ENCODE measurements at places on chromosomes 5 and 9.

GRCh38 chr5:129447968-129448367 is 12.1 kb upstream of the ADAMTS19 start:
- no peak for DNase-seq

GRCh38 chr9:121082075-121082474 is 7.3 kb downstream of the CNTRL start:
- no peak for DNase-seq

GRCh38 chr9:75570538-75570937 is 319.9 kb upstream of the PCSK5 start:
- no peak for DNase-seq

- no peak for DNase-seq
Measured at GRCh38 chr5:29162297-29162696, 2031.2 kb upstream of the CDH6 start.

DNA sequence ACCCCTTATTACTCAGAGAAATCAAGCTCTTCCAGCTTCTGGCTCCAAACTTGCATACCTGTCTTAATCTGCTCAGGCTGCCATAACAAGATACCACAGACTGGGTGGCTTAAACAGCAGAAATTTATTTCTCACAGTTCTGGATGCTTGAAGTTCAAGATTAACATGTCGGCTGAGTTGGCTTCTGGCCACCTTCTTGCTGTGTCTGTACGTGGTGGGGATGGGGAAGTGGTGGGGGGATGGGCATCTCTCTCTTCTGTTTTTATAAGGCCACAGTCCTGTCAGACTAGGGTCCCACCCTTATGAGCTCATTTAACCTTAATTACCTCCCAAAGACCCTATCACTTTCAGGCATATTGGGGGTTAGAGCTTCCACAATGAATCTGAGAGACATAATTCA is 140.5 kb downstream of the SV2C start:
- DNase-seq: no peak

GRCh38 chr5:110878115-110878514 is 139.3 kb downstream of the SLC25A46 start:
- DNase-seq: no peak

GRCh38 chr5:137172258-137172657 is 326.9 kb downstream of the SPOCK1 start:
- no peak for DNase-seq

DNA sequence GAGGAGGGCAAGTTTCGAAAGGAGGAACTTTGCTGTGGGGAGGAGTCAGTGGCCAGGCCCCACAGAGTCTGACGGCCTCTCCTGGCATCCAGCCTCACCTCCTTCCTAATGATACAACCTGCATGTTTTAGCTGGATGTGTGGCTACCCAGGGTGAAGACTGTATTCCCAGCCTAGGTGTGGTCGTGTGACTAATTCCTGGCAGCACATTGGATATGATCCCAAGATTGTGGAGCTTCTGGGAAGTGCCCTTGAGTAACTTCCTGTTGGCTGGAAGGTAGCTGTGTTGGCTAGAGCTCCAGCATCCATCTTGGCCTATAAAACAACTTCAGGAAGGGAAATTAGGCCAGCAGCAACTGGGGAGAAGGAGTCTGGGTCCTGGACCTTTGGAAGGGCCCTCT is 19.0 kb upstream of the LPCAT1 start:
- DNase-seq: no peak

DNA sequence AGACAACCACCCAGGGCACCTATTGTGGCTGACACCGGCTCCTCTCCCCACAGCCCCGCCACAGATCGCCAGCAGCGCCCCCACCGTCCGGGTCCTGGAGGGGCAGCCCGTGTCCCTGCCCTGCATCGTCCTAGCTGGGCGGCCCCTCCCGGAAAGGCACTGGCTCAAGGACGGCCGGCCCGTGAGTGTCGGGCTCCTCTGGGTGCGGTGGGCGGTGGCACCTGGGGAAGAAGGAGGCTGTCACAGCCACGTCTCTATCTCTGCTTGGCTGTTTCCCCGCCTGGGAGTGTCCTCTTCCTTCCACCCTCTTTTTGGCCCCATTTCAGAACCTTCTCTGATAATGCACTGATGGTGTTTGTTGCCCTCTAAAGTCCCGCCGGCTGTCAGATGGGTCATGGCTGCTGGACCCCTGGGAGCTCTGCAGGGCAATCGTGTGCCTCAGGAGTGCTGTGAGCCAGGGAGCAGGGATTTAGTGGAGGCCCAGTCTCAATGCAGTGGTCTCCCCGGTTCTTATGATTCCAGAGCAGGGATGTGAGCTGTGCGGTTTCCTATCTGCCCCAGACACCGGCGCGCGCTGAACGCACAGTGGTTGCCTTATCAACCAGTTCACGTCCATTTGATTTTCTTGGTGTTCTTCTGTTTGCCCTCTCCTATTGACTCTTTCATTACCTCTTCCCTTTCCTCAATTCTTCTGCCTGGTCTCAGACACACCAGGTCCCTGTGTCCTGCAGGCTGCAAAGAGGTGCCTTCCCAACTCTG is 55.3 kb downstream of the HMCN2 start:
- no peak for DNase-seq

- no peak for DNase-seq
Measured at GRCh38 chr5:160463740-160464465, 42.2 kb downstream of the PTTG1 start.

- DNase-seq: no peak
Measured at GRCh38 chr5:178293400-178293799, 60.8 kb upstream of the PHYKPL start.

DNA sequence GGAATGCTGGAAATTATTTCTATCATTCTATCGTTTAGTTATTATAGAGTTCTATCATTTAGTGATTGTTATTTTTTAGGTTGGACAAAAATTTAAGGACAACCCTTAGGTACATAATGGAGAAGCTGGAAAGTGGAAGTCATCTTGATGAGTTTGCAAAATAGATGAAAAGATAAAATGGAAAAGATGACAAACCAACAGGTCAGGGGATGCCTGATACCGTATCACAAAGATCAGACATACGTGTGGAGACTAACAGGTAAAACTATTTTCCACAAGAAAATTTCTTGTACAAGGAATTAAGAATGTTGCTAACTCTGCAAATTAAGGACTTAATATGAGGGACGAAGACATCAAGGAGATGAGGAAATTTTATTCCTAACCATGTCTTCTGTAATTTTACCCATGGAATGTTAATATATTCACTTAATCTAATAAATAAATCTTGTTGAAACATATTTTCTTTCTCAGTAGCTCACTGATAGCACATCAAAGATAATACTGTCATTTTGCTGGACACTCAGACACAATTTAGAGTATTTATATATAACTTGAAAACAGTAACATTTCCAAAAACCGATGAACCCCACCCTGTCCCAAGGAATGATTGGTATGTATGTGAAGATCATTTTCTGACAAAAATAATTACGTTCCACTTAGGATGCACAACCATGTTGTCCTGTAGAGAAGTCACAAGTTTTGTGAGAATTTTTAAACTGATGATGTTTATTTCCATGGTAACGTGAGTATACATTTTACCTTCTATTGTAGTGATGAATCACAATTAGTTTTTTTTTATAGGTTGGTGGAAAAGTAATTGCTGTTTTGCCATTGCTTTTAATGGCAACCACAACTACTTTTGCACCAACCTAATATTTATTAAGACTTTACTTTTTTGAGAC is 2.6 kb downstream of the LURAP1L start:
- no peak for DNase-seq

- DNase-seq: no peak
Measured at GRCh38 chr5:149953436-149954121, 7.0 kb upstream of the SLC26A2 start.

DNA sequence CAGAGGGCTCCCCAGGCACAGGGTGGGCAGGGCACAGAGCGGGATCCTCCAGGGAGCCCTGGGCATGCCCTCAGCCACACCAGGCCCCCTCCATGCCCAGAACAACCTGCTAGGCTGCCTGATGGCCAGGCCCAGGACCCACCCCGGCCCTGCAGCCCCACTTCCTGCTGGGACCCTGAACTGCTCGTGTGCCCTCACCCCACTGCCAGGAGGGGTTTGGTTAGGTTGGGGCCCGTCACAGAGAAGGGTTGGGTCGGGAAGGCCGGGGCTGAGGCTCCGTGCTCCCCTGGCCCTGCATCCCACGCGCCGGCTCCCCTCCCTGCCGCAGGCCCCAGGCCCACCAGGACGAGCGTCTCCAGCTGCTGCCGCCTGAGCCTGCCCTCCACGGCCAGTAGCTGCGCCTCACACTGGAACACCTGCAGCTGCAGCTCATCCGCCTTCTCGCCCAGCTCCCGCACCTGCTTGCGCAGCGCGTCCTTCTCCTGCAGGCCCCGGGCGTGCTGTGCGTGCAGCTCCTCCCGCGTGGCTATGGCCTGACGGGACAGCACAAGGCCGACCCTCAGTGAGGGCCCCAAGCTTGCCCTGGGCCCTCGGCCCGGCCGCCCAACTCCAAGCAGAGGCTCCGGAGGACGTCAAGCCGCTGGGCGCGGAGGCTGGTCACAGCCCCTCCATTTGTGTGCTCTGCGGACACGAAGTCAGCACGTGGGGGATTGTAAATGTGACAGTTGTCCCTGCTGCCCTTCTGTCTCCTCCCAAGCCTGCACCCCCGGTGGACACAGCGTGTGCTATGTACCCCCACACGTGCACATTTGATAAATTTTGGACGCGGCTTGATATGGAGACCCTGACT is 4.0 kb upstream of the DNLZ start:
- no peak for DNase-seq

- DNase-seq: no peak
Measured at GRCh38 chr9:106075236-106075959, 381.1 kb downstream of the TMEM38B start.

DNA sequence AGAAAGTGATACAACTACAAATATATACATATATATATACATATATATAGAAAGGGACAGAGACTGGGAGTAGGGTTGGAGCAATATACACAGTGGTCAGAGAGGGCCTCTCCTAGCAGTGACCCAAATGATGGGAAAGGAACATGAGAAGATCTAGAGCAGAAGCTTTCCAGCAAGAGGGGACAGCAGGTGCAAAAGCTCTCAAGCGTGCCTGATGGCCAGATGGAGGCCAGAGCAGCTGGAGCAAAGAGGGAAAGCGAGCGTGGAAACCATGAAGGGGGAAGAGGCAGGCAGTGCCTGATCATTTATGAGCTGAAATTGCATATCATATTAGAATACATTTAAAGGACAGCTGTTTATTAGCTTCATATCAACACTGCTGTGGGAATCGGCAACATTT is 7.6 kb upstream of the GRPEL2 start:
- DNase-seq: no peak

- DNase-seq: no peak
Measured at GRCh38 chr5:166883016-166883415, 1408.4 kb upstream of the WWC1 start.

DNA sequence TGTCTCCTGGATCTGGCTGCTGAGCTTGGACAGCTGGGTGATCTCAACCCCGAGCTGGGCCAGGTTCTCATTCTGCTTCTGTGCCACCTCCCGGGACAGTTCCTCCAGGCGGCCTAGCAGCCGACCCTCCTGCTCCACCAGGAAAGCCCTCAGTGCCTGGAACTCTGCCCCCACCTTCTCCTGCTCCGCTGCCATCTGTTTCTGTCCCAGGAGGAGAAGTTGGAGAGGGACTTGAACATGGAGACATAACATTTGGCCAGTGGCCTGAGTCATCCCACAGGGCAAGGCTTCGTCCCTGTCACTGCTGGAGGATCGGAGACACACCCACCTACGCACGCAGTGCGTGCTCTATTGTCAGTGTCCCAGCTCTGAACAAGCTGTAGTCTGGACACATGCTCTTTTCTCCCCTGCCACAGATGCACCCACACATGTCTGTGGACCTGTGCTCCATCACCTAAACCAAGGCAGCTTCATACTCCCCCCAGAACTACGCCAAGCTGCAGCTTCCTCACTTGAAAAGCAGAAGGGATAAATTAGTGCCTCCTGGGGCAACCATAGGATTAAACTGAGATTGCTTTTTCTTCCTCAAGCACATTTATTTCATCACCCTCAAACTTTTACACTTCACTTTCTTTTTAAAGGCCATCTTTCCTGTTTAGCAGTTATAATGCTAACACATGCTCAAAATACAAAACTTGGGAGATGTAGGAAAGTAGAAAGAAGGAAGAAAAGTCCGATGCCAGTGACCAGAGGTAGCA is 4.9 kb downstream of the TRIM7 start:
- DNase-seq: no peak

DNA sequence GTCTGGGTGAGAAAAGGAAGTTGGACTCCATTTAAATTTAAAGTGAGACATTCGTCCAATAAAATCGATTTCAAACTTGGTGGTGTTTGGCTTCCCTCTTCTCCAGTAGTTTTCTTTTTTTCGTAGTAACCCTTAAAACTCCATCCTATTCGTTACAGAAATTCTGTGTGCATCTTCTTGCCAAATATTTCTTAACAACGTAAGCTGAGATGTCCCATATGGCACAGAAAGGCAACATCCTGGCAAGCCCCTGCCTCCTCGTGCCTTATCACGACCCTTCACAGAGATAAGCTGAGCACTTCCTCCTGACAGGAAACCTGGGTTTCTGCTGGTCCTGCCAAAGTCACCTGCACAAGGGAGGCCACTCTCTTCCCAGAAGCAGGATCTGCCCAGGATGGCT is 11.8 kb upstream of the ADAMTS2 start:
- DNase-seq: no peak

- DNase-seq: no peak
Measured at GRCh38 chr5:1759378-1759970, 40.2 kb downstream of the MRPL36 start.

DNA sequence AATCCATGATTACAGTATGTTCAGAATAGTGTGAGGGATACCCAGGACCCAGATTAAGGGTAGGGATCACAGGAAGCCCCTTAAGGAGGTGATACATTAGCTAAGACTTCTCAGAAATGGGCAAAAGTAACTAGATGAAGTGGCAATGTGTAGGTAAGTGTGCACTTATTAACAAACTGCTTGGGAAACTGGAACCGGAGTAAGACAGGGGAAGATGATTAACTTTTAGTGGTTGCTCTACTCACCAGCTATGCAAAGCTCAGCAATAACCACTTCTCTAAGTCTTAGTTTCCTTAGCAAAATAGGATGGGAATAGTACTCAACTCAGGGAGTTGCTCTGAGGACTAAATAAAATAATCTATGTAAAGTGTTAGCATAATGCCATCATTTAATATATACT is 182.2 kb downstream of the MCTP1 start:
- DNase-seq: no peak

- no peak for DNase-seq
Measured at GRCh38 chr9:90787771-90788460, 13.7 kb upstream of the SYK start.

DNA sequence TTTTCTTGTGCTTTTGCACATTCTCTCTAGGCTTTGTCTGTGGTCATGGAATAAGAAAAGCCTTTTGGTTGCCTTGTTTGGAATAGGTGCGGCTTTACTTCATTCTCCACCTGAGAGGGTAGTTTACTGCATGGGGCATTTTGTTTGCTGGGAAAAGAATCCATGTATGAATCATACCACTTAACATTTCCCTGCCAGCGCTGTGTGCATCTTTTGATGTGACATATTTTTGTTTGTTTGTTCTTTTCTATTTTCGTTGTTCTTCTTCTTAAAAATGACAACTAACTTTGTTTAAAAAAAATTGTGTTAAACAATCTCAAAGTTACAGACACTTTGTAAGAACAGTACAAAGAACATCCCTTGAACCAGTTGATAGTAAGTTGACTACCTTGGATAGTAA is 113.2 kb downstream of the GCNT1 start:
- no peak for DNase-seq

- no peak for DNase-seq
Measured at GRCh38 chr9:77502568-77502967, 145.6 kb downstream of the GNA14 start.

- DNase-seq: no peak
Measured at GRCh38 chr5:180140079-180140554, 68.6 kb upstream of the RNF130 start.
